NCI-H2227 treated with DMSO at 0.1 percent for 48 hours (cell line): ENCODE measurements at places on chromosomes 13 and 19.

GRCh38 chr19:41816761-41817160 is 20.4 kb downstream of the CEACAM3 start:
- no peak for DNase-seq

- no peak for DNase-seq
These were observed 90.5 kb upstream of the RFC3 start for GRCh38 chr13:33727297-33728083.

GRCh38 chr13:75226733-75227435 is 255.1 kb downstream of the TBC1D4 start:
- DNase-seq, result no peak

DNA sequence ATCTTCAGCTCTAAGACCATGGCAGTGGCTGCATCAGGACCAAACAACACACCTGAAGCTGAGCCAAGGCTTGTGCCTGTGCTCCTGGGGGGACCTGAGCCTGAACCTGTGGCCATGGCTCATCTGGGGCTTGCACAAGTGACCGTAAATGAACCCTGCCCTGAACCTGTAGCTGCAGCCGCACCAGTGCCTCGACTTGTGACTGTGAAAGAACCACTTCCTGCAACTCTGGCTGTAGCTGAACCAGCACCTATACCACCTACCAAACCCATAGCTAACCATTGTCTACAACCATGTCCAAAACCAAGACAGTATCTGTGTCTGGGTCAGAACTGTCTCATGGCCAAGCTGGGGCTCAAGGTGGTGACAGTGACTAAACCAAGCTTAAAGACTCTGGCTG is 28.2 kb upstream of the SDHAF1 start:
- DNase-seq, result no peak

DNA sequence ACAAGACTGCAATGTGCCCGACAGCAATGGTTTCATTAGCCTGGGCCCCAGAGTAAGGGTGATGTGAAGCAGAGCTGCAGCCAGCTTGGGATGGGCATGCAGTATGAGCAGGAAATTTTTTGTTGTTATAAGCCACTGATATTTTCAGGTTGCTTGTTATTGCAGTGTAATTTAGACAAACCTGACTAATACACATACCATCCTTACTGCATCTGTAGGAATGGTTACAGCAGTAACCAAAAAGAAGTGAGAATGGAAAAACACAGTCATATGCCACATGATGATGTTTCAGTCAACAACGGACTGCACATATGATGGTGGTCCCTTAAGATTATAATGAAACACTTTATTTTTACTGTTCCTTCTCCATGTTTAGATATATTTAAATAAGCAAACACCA is 8.6 kb upstream of the POMP start:
- no peak for DNase-seq

- peak; percentile 67 for DNase-seq
These were observed 33.7 kb downstream of the VSTM1 start for GRCh38 chr19:54029930-54030490.

DNA sequence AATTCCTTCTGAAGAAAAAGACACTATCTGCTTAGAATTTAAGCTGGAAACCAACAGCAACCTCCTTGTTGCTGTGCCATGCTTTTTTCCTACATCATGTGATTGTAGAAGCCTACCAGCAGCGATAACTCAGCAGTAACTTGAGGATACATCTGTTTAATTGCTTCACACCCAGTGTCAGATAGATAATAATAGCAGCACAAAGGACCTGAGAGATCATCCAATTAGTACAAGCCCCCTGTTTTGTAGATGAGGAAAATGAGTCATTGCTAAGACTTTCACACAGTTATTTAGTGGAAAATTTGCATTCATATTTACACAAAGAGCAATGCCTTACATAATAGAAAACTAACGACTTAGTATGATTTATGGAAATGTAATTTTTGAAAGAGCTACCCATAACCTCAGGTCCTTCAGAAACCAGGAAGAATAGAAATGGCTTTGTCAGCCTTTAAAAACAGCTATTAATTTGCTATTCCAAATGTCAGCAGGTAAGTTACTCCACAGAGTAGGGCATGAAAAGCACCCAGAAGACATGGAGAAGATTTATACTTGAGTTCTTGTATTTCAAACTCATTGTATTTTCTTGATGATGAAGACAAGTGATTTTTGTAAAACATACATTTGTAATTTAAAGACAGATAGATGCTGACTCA is 93.7 kb upstream of the SGCG start:
- no peak for DNase-seq
